Thyroid gland (tissue), 4 donors: ENCODE measurements at places on chromosomes 12 and 14.

- peak; percentile 73 for DNase-seq
Observed at GRCh38 chr14:74712499-74713394, at the start of the genes AREL1 and FCF1. Gene AREL1 (minus strand): TSS chr14:74713080. CDS start chr14:74685615, 27,465 bp downstream. Gene FCF1 (plus strand): TSS chr14:74713144. CDS start chr14:74713198, 54 bp downstream.

DNA sequence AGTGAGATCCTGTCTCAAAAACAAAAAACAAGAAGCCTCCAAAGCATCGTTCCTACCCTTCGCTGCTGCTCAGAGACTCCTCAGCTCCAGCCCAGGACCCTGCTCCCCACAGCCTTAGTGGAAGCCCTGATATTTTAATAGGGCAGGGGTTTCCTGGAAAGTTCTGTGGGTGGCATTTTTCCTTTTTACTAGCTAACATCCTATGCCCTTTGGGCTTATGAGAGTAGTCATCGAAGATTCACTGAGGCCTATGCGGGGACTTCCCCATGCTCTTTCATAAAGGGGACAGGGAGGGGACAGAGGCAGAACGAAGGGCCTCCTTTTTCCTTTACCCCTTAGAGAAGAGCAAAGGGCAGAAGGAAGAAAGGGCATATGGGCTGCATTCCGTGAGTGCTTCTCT lies 8.3 kb downstream of the LAG3 start:
- no peak for DNase-seq

DNA sequence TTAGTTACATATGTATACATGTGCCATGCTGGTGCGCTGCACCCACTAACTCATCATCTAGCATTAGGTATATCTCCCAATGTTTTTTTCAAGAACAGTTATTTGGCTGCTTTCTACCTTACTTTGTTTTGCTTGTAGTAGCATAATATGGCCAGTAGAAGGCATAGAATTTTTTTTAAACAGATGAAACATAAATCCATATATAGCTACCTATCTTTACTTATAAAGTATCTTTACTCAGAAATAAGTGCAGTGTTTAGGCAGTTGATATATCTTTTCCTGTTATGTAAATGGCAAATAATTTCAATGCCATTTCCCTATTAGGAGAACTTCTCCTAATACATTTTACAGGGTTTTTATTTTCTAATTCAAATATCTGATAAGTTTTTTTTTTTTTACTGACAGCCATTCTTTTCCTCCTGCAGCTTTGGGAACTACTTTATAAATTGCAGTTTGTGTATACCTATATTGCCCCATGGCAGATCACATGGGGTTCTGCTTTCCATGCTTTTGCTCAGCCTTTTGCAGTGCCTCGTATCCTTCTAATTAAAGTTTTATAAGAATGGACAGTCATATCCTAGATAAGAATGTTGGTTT lies 143.1 kb downstream of the PCNX1 start:
- DNase-seq = no peak

DNA sequence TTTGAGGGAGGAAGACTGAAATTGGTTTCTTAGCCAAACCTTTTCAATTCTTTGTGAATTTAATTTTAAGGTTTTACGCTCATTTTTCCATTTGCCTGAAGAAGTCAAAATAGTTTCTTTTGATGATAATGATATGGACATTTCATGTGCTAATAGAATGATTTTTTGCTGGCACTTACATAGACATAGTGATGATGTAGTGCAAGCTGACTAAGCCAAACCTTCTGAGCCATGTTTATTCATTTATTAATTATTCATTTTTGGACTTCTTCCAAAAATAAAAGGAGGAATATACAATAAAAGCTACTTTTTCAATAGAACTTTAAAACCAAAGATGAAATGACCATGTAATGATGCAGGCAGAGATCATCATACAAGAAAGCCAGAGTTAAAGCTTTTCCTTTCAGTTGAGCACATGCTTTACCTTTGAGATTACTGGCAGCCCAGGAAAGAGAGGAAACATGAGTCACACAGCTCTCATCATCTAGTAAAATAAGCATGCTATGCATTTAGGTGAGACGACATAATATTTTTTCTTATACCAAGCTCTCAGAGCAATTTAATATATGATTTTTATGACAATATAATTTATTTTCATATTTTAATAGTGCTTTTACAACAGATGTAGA lies 24.8 kb downstream of the KCNA1 start:
- no peak for DNase-seq

- no peak for DNase-seq
Observed at GRCh38 chr14:89277203-89277602, 139.8 kb downstream of the FOXN3 start.

- DNase-seq = no peak
Observed at GRCh38 chr14:32707742-32708500, 230.8 kb upstream of the NPAS3 start.

DNA sequence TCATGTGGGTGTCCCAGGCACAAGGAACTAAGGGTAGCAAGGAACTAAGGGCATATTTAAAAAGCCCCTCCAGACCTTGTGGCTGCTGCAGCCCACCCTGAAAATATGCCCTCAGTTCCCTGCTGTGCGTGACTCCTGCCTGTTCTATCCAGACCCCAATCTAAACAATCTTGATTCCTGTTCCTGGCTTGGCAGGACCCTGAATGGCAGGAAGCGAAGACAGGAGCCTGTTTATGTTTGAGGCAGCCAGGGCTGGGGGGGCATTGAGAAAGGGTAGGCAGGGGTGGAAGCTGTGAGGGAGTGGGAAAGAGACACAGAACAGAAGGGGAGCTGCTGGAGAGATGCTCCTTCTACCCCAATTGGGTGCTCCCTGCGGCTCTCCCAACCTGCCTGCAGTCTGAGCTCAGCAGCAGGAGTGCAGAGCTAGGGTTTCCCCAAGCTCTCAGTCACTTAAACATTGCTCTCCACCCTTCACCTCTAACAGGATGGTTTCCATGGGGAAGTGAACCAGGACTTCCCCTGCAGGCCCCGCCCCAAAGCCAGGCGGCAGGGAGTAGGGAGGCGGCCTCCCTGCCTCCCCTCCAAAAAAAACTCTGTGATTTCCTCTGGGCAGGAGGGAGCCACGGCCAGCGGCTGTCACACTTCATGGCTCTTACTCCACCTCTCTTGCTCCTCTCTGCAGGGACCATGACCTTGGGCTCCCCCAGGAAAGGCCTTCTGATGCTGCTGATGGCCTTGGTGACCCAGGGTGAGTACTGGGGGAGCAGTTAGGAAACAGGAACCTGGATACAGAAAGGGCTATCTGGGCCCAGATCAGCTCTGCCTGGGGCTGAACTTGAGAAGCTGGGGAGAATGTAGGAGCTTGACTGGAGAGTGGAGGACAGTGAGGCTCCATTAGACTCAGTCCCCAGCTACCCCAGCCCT lies 4.7 kb downstream of the ACVRL1 start:
- DNase-seq = no peak

- no peak for DNase-seq
Observed at GRCh38 chr12:104175726-104176247, 37.8 kb upstream of the NFYB start.

DNA sequence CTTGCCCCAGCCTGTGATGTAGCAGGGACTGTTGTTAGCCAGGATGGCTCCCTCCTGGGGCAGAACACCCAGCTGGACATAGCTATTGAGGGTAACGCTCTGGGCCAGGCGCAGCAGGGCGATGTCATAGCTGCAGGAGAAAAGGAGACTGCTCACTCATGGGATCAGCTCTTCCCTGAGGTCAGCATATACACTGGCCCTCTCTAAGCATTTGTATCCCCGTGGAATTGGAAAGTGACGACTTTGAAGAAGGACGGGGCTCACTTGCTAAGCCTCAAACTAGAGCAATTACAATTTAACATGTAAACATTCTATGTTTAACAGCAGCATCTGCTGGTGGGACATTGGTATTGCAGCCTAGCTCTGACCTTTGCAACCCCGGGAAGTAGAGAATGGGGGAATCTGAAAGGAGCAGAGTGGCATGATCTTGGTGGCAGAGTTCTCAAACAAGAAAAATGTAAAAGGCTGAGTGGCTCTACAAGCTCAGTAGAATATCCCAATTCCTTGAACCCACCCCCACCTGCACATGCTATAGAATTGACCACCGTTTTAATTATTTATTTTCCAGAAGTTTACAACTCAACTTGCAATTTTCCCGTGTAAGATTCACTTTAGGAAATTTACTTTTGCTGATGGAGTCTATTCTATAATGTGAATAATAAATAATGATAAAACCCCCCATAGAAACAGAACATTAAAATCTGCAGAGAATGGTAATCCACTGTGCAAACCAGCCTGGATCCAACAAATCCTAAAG lies 5.0 kb downstream of the CELA1 start:
- DNase-seq = peak; percentile 64

GRCh38 chr14:102241147-102241546 lies 63.8 kb downstream of the MOK start:
- DNase-seq = no peak

DNA sequence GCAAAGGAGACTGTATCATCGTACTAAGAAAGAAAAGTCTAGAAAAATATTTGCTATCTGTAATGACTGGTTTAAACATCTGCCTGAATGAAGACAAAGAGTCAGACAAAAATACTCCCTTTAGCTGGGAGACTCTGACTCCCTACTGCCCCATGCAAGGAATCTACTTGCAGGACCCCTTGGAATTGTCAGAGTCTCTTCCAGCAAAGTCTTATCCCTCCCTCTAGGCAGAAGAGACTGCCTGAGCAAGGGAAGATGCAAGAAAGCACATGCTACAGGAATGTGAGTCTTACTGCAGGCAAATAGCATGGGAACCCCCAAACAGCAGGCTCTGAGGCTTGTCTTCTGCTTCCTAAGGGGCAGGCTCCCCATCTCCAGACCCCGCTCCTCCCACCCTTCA lies 154.0 kb downstream of the KCNA5 start:
- no peak for DNase-seq

- no peak for DNase-seq
Observed at GRCh38 chr12:11902525-11902875, 168.2 kb upstream of the BCL2L14 start.

DNA sequence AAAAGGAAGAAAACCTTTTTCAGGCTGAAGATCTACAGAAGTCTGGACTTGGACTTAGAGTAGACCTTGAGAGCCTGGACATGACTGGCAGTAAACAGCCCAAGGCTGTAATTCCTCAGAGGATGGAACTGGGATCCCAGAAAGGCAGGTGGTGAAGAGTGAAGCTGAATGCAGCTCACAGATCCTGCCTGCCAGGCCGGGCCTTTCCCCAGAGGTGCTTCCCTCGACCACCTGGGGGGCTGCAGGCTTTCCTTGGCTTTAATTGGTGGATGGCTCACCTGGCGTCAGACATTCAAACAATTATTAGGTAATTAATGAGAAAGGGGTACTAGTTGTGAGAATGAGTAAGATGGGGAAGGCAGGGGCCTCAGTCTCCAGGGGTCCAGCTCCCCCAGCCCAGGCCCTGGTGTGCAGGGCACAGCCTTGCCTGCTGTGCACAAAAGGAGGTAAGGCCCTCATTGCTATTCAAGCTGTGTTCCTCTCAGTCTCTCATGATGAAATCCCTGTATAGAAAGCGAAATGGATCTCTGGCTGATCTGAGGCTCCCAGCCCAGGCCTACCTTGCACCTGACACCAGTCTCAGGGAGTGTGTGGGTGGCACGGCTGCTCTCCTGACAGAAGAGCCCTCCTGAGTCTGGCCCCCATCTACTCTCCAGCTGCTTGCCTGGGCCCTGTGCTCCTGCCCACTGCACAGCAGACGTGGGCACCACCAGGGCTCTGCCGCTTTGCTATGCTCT lies 63.0 kb upstream of the TCL1A start:
- peak; percentile 60 for DNase-seq

DNA sequence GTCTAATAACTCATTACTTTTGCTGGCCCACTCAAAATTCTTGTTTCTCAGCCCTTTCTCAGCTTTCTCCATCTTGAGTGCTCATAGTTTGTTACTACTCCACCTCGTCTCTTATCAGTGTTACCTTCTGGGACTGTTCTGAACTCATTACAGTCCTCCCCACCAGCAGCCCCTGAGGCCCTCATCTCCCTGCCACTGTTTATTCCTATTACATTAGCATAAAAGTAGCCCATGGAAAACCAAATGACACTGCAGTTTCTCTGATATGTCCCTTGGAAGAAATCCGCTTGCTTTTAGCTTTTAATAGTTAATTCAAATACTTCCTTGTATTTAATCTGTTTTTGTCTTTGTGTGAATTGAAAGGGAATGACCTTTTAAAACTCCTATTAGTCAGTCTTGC lies 7.6 kb downstream of the AKAP6 start:
- DNase-seq = no peak

- no peak for DNase-seq
Observed at GRCh38 chr12:52815676-52816588, 2.0 kb upstream of the KRT4 start.

DNA sequence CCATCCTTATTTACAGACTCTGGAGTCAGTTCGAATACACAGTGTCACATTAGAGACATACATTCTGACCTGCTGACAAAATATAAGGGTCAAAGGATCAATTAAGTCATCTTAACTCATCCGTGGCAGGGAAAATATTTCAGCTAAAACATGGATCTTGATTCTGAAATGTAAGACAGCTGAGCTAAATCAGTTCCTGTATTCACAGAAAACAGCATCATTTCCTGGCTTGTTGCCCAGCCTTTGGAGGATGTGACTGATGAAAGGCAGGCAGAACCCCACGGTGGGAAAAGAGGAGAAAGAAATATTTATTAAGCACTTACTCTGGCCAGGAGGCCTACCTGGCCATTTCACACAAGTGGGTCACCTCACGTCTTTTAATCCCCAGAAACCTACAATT lies 101.9 kb downstream of the GAS2L3 start:
- no peak for DNase-seq

GRCh38 chr12:131076791-131077747 lies 123.4 kb downstream of the ADGRD1 start:
- no peak for DNase-seq

- DNase-seq = peak; percentile 34
Observed at GRCh38 chr12:56061982-56062381, 18.0 kb upstream of the ERBB3 start.

- DNase-seq = no peak
Observed at GRCh38 chr12:5498076-5498475, 66.2 kb downstream of the NTF3 start.

- DNase-seq = no peak
Observed at GRCh38 chr14:36316131-36316530, 4.3 kb downstream of the MBIP start.

GRCh38 chr14:30725763-30726162 lies 103.6 kb downstream of the SCFD1 start:
- no peak for DNase-seq

GRCh38 chr12:116171549-116171948 lies 105.9 kb downstream of the MED13L start:
- no peak for DNase-seq

GRCh38 chr14:46048127-46048526 lies 603.5 kb downstream of the RPL10L start:
- no peak for DNase-seq

- no peak for DNase-seq
Observed at GRCh38 chr14:36344211-36344610, 23.8 kb upstream of the MBIP start.
